AG10803 (cell line): ENCODE measurements at places on chromosomes 13 and 19.
A peak's percentile ranks its signal among the peaks of the same experiment; 100 is the strongest.

DNA sequence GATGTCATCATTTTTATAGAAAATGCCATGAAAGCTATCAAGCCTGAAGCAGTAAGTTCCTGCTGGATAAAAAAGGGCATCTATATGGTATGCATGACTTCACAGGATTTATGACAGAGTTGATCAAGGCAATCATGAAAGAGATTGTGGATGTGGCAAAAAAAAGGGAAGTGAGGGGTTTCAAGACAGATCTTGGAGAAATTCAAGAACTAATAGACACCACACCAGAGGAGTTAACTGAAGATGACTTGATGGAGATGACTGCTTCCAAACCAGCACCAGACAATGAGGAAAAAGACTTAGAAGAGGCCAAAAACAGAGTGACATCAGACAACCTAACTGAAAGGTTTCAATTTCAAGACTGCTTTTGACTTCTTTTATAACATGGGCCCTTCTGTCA lies 691.1 kb upstream of the SLC10A2 start:
- no peak for DNase-seq

- DNase-seq = peak; percentile 99
Observed at GRCh38 chr19:53867225-53868090, at the start of gene MYADM. TSS of gene MYADM (plus strand) at chr19:53867883. CDS start at chr19:53873530, 5,647 bp downstream.

DNA sequence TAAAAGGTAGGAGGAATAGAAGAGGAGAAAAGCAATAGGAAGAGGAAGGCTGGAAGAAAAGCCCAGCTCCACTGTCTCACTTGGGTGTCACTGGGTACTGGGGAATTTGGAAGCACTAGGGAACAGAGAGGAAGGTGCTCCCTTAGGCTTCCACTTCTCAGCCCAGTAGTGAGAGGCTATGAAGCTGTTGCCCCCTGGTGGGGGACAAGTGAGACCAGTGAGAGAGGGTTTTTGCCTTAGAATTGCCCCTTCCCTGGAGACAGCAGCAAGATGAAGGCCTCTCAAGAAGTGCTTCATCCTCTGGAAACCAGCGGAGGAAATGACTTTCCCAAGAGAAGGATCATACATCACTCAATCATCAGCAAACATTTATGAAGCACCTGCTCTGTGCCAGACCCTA lies 4.7 kb upstream of the ZNF606 start:
- no peak for DNase-seq

GRCh38 chr13:79528759-79529191 lies 47.8 kb downstream of the NDFIP2 start:
- DNase-seq = no peak

GRCh38 chr13:110391273-110391672 lies 84.2 kb downstream of the COL4A2 start:
- DNase-seq = no peak

DNA sequence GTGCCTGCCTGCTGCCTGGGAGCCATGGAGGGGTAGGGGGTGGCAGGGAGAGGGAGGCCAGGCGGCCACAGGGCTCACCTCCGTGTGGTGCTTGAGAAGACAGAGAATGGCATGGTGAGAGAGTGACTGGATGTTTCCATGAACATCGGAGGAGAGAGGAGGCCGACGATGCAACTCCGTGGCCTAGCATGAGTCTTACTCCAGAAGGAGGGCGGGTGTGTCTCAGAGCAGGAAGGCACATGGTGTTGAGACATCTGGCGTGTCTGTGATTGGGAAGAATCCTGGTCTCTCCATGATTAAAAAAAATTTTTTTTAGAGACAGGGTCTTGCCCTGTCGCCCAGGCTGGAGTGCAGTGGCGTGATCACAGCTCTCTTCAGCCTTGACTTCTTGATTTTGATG lies 5.1 kb downstream of the IRGC start:
- no peak for DNase-seq

GRCh38 chr13:110759710-110760109 lies 46.2 kb downstream of the ING1 start:
- peak; percentile 21 for DNase-seq

DNA sequence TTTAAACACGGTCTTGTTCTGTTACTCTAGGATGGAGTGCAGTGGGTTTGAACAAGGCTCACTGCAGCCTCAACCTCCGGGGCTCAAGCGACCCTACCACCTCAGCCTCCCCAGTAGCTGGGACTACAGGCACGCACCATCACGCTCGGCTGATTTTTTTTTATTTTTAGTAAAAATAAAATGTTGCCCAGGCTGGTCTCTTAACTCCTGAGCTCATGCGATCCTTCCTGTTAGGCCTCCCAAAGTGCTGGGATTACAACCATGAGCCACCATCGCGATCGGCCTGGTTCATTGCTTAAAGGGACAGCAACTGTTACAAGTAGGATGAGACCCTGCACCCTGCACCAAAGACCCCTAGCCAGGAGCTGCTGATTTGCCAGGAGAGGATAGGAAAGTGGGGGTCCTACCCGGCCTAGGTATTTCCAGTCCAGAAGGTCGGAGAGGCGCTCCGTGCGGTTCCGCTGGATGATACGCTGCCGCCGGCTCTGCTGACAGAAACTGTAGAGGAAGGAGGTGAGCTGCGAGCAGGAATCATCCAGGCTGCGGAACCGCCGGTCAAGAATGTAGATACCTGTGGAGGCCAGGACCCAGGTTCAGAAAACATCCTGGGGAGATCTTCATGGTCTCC lies 5.1 kb downstream of the FTL start:
- no peak for DNase-seq

- no peak for DNase-seq
Observed at GRCh38 chr13:111225810-111226546, 94.5 kb upstream of the TEX29 start.

- DNase-seq = no peak
Observed at GRCh38 chr19:34713262-34713637, 20.8 kb upstream of the ZNF181 start.

GRCh38 chr13:24348797-24349515 lies 39.6 kb downstream of the C1QTNF9 start:
- DNase-seq = no peak

DNA sequence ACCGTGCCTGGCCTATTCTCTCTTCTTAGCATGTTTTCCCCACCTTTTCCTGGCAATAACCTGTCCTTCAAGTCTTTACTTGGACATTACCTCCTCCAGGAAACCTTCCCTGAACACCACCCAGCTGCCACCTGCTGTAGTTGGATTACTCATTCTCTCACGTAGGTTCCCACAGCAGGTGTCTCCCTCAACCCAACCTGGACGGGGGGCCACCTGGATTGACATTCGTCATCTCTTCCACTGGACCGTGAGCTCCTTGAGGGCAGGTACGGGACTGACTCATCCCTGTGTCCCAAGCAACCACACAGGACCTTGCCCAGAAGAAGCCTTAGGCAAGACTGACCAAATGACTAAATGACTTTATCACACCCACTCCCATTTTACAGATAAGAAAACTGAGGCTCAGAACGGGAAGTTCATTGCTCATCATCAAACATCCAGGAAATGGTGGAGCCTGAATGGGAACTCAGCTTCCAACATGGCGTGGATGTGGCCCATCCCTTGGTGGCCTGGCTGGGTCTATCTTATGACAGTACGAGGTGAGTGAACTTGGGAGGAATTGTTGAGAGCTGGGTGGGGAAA lies 3.5 kb upstream of the KLK6 start:
- DNase-seq = no peak

- DNase-seq = no peak
Observed at GRCh38 chr19:28074773-28075172, 1138.2 kb downstream of the UQCRFS1 start.

DNA sequence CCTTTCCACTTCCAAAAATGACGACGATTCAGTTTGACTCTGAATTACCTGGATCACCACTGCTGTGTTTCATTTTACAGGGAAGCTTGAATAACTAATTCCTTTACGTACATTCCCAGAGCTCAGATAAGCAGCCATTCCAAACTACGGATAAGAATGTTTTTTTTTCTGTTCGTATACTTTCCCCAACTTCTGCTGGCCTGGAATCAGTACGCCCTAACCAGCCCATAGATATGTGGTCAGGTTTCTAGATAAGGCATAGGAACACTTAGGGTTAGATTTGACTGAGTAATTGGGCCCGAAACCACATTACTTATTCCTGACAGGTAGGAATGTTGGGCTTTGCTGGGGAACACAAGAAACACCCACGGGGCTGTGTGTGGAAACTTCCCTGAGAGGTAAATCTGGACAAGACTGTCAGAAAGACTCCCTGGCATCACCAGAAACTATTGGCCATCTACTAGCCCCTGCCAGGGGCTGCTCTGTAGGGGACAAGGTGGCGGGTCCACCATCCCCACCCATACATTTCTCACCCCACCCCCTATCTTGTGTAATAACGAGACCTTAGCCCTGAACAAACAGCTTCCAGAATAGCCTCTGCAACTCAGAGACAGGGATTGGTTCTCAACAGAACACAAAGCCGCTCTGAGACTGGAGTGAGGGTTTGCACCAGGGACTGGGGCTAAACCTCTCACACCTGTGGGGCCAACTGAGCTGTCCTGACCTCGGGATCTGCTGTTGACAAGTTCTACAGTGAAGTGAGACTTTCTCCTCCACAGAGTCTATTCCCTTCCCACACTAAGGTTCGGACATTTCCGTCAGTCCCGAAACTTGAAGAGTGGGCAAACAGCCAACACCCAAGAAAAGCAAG lies 15.6 kb downstream of the RHPN2 start:
- no peak for DNase-seq

DNA sequence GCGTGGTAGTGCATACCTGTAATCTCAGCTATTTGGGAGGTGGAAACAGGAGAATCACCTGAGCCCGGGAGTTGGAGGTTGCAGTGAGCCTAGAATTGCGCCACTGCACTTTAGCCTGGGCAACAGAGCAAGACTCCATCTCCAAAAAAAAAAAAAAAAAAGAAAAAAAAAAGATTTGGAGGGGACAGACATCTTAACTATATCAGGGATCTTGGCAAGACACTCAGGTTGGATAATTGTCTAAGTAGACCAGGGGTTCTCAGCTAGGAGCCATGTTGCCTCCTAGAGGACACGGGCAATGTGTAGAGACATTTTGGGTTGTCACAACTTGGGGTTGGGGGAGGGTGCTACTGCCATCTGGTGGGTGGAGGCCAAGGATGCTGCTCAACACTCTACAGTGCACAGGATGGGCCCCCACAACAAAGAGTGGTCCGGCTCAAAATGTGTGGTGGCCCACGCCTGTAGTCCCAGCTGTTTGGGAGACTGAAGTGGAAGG lies 1.9 kb upstream of the ZNF580 start:
- DNase-seq = peak; percentile 37

DNA sequence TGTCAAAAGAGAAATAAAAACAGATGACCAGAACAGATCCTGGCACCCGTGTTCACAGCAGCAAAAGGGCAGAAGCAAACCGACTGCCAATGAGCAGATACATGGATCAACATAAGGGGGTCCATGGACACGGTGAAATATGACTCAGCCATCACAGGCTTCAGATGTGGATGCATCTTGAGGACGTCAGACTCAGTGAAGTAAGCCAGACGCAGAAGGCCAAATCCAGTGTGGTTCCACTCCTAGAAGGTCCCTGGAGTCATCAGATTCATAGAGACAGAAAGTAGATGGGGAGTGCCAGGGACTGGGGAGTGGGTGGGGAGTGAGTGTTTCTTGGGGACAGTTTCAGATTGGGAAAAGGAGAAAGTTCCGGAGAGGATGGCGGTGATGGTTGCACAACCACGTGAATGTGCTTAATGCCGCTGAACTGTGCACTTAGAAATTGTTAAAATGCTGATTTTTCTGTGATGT lies 28.8 kb upstream of the SEMA6B start:
- peak; percentile 21 for DNase-seq

GRCh38 chr19:48635966-48636858 lies 967 bp downstream of the DBP start:
- DNase-seq = no peak

DNA sequence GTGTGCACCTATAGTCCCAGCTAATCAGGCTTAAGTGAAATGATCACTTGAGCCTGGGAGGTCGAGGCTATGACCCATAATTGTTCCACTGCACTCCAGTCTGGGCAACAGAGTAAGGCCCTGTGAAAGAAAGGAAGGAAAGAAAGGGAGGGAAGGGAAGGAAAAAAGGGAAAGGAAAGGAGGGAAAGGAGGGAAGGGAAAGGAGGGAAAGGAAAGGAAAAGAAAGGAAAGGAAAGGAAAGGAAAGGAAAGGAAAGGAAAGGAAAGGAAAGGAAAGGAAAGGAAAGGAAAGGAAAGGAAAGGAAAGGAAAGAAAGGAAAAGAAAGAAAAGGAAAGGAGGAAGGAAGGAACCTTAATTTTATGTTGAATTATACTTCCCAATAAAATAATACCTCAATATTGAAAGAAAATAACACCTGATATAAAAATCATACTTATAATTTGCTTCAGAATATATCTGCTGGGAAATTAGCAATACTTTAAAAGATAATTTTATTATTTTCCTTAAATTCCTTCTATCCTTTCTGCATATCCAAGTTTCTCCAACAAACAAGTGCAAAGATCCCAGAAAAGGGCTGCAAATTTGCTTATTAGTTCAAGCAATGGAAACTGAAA lies 177.3 kb downstream of the KLF12 start:
- no peak for DNase-seq

GRCh38 chr13:74667656-74668203 lies 533.5 kb upstream of the KLF12 start:
- DNase-seq = no peak

DNA sequence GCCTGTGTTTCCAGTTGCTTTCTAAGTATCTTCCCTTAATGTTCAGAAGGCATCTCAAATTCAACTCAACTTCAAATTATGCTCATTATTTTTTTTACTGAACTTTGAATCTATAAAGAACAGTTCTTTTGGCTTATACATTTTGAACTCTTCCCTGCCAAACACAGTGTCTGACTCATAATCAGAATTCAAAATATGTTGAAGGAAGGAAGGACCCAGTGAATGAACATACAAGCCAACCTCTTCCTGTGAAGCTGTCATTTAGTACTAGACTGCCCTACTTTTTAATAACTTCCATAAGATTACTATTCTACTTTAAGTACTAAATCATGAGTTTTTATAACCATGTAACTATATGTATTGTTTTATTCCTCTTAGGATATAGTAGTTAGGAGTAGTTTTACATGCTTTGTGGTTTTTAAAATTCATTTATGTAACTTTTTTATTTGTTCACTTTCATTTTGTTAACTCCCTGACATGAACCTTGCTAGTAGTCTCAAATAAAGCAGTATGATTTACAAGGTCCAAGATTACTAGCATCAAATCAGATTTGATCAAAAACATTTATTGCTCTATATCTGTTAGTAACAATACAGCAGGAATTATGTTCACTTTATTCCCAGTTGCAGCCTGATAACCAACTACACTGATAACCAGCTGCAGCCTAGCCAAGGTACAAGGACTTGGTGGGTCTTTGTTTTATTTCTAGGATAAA lies 6.4 kb downstream of the NUDT15 start:
- DNase-seq = peak; percentile 70

DNA sequence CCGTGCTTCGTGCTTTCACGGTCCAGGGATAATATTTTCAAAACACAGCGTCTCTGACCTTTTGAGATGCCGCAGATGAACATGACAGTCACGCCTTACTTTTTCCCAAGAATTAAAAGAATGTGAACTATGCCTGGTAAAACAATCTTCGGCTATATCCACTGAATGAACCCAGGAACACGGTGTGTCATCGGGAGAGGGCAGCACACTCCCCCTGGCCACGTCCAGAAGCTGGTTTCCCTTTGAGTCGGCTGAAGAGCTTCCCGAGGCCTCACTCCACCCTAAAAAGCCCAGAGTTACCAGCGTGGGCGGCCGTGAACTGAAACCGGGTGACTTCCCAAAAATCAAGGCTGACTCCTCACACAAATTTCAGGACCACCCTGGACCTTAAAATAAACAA lies 22.9 kb upstream of the SHISA2 start:
- DNase-seq = peak; percentile 13
